ENCODE measurements at places on chromosomes 13 and 19. TPM values are rescaled to one million over a fixed set of nuclear protein-coding genes. Genes with fewer than 3 reads are reported as not detected.

The ZNF221 gene
- 0.35 TPM for total RNA-seq

The ZNF737 gene
- 0.08 TPM for total RNA-seq

The ZNF558 gene
- total RNA-seq = 7.6 TPM

The OVOL3 gene
- 0.36 TPM for total RNA-seq

The TMEM59L gene
- total RNA-seq = 5.8 TPM

The PLVAP gene
- total RNA-seq = not detected

The APOE gene
- total RNA-seq = 13.6 TPM

The OR10H1 gene
- not detected for total RNA-seq

The ZNF541 gene
- not detected for total RNA-seq

The SIX5 gene
- 25.4 TPM for total RNA-seq

Data from A549 treated with GW870086 at 1 μM for 4 hours (cell line).